ENCODE measurements at places on chromosomes 1 and 21.

DNA sequence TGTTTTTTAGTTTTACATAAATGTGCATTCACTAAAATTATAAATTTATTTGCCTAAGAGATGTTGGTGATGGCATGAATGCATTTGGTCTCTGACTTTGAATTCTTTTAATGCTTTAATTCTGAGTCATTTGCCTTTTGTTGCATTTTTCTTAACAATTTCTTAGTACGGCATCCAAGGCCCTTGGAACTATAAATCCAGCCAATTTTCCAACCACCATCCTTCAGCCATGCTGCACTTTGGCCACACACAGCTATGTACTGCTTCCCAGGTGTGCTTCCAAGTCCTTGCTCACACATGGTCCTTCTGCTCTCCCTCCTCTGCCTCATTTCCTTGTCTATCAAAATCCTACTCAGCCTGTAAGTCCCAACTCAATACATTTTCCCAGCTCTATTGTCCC, 161.0 kb downstream of the DHRS3 start:
- no peak for DNase-seq

DNA sequence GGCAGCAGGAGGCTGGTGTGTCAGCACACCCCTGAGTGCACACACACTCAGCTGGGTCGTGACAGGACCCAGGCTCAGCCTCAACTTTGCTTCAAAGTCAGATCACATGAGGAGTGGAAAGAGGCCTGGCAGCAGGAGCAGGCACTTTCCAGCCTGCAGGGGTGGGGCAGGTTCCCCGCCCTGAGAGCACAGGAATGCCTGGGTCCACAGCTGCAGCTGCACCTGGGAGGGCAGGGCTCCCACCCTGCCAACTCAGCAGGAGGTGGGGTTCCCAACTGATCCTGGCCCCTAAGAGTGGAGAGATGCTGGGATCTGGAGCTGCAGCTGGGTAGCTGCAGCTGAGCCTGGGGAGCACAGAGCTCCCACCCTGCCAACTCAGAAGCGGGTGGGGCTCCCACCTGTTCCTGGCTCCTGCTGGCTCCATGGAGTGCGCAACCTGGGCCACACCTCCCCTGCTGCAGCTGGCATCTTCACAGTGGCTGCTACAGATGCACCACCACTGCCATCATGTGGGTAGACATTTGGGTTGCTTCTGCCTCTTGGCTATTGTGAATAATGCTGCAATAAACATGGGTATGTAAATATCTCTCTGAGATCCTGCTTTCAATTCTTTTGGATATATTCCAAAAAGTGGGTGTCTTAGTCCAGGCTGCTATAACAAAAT, 415.4 kb downstream of the TTLL7 start:
- peak; percentile 46 for DNase-seq

- peak; percentile 82 for DNase-seq
These were observed 14.0 kb downstream of the HSF2BP start for GRCh38 chr21:43645136-43645891.

GRCh38 chr1:17798799-17799382, 43.8 kb downstream of the ACTL8 start:
- DNase-seq = no peak

DNA sequence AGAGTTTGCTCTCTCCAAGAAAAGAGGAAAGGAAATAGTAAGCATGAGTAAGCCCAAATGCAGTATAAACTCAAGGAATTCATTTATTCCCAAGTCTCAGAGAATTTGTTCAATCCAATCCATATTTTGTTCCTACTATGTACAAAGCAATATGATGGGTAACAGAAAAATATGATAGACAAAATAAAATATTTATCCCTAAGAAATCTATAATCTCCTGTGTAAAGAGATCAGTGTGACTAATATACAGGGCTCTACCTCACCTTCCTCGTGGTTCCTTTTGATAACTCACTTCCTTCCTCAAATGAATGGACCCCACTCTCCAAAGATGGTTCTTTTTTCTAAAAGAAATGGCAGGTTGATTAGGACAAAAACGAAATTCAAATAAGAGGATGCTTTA, 7.6 kb downstream of the CLSPN start:
- DNase-seq = no peak

DNA sequence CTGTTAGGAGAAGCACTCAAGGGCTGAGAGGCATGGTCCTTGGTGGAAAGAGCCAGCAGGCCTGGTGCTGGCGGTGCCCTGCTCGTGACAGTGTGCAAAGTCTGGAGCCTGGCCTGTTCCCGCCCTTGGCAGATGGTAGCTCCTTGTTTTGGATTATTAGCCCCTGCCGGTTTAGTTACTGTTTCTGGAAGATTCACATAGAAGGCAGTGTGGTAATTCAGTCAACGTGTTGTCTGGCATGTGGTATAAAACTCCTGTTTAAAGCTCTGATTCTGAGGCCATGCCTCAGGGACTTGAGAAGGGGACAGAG, 6.8 kb downstream of the PKNOX1 start:
- no peak for DNase-seq

GRCh38 chr1:30756545-30757351, 826 bp downstream of the LAPTM5 start:
- peak; percentile 84 for DNase-seq

DNA sequence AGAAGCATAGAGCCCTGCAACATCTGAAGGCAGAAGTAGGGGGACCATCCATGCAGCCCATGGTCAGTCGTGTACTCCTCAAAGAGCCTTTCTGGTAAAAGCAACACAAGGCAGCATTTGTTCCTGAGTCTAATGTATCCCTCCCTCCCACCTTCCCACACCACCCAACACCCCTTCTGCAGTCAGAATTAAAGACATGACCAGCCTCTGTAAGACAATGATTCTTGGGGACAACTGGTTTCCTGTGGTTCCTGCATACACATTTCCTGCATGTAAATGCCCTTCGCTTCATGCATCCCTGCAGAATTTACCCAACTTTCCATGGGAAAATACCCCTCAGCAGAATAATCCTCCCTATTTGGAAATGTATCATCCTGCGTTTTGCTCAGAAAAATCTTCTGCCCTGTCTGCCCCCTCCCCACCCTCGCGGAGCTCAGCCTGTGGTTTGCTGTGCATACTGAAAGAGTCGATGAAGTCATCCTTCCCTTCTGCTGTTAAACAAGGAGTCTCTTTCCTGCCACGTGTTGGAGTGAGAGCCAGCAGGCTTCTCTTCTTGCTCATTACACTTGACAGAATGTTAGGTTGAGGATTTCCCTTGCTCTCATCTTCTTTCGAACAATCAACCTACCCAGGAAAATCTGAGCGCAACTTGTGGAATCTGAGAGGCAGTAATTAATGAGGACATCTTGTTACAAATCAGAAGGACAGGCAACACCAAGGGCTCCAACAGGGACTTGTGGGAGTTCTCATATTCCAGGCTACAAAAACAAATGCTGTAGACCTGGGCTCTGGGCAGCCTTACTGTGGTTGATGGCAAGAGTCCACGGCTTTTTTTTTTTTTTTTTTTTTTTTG, 4.7 kb downstream of the TNN start:
- DNase-seq = no peak

DNA sequence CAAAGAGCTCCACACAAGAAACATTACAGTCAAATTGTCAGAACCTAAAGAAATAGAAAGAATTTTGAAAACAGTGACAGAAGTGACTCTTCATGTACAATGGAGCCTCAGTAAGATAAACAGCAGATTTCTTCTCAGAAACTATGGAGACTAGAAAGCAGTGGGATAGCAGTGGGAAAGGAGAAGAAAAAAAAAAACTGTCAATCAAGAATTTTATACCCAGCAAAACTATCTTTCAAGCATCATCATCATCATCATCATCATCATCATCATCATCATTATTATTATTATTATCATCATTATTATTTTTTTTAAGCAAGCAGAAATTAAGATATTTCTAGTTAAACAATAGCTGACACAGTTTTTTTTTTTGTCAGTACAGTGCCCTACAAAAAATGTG, 24.2 kb downstream of the CEP170 start:
- peak; percentile 60 for DNase-seq

- no peak for DNase-seq
These were observed 9.5 kb downstream of the DPT start for GRCh38 chr1:168719306-168720111.

DNA sequence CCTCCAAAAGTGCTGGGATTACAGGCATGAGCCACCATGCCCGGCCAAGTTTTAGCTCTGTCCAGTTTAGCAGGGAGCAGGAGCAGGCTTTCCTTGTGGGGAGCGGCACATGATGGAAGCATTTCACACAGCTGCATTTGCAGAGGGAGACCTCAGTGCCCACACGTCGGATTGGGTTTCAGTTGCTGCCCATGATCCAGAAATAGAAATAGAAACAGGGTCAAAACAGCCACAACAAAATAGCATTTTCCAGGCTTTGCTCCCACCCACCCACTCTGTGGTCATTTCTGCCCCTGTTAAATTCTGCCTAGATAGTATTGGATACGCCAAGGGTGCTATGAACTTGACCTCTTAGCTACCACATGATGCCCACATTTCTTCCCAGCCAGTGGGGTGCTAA, 128.4 kb downstream of the CNIH3 start:
- DNase-seq = no peak

DNA sequence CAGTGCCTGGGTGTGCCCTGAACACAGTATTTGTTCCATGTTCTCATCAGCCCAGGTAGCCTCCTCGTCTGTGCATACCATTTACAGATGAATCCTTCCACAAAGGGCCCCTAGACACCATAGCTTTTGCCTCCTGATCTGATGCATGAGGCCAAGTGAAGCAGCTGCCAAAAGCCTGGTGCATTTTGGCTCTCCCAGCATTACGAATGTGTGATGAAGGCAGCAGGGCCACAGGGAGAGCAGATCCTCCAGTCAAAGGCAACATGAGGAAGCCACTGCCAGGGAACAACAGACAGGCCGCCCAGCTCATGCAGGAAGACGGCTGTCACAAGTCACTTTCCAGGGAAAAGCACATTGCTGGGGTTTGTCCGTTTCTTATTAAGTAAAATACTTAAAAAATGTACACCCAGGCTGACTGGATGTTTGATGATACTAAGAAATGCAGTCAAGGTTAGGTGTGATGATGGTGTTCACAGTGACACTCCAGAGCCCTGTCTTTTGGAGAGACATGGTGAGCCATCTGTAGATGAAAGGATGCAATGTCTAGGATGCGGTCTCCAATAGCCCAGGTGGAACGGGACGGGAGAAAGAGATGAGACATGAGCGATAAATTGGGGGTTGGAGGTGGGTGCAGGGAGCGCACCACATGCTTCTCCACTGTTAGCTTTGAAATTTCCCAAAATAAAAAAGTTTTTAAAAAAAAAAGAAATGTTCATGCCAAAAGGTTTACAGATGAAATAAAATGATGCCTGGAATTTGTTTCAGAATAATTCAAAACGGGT, 48.7 kb downstream of the NPHP4 start:
- no peak for DNase-seq

- DNase-seq = no peak
These were observed 301.7 kb upstream of the VAMP3 start for GRCh38 chr1:7469255-7469938.

- DNase-seq = no peak
These were observed 53.4 kb downstream of the ATP1A1 start for GRCh38 chr1:116426401-116426800.

DNA sequence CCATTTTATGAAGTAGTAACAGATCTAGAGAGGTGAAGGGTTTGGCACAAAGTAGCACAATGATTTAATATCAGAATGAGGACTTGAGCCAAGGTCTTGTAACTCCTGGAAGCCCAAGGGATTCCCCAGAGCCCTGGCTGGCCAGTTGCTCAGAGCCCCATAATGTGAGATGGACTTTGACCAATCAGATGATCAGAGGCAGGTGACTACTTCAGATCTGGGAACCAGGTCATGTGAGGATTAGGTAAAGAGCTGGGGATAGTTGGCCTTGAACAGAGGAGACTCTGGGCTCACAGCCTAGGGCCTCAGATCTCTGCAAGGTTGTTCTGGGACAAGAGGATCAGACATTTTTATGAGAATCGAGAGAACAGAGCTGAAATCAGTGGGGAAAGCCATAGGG, 18.9 kb downstream of the SHISAL2A start:
- no peak for DNase-seq

GRCh38 chr1:94551449-94551848, 9.9 kb upstream of the F3 start:
- DNase-seq = no peak

GRCh38 chr1:67440339-67440738, 10.1 kb upstream of the SERBP1 start:
- no peak for DNase-seq

DNA sequence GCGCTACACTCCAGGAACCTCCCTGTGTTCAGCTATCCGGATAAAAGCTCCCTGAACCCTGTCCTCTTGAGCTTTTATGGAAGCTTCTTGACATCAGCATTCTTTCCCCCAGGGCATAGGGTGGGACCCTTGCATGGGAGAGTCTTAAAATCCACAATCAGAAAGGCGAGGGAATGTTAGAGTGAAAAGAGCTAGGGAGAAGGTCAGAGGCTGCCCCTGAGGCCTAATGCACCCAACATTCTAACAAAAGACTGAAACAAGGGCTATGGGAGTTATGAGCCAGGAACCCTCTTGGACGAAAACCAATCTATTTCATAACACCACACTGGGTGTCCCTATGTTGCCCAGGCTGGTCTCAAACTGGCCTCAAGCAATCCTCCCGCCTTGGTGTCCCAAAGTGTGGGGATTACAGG, 36.7 kb downstream of the NEK2 start:
- no peak for DNase-seq

DNA sequence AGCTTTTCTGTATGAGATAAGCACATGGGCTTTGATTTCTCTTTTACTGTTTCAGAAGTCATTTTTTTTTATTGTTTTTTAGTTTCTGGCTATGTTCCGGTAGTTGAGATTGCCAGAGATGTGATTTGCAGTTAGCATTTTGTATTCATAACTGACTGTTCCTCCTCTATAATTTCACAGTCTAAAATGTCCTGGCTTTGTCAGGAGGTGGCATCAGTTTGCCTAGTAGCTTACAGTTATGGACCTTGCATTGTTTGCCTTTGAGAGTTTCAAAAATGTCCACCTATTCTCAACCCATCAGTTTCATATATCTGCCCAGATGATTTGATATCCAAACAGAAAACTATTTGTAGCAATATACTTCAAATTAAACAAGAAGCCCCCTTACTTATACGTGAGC, 39.5 kb upstream of the ST6GALNAC3 start:
- DNase-seq = no peak

DNA sequence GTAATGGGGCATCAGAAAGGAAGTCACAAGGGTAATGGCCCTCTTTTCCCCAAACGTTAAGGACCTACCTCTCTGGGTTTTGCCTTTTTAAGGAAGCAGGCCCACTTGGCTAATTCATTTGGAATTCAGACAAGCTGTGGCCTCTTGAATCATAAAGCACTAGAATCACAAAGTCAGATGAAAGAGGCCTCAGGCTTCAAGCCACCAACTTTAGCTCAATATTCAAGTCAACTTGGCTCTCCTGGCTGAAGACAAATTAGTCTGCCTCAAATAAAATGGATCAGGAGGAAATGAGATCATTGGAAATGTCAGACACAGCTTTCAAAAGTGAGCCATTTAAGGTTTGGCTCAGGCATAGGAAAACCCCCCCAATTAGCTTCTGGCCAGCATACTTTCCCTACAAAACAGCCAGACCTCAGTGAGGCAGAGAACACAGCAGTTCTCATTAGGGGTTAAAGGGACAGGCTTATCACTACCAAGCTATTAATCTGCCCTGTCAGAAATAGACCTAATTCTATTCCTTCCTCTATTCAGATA, 34.3 kb downstream of the SLC35D1 start:
- no peak for DNase-seq

- no peak for DNase-seq
These were observed 55.8 kb downstream of the TRIM33 start for GRCh38 chr1:114455102-114455785.
